ENCODE measurements at places on chromosomes 5 and 9.

- peak; percentile 37 for DNase-seq
Observed at GRCh38 chr5:52799358-52799982, 11.8 kb downstream of the ITGA1 start.

DNA sequence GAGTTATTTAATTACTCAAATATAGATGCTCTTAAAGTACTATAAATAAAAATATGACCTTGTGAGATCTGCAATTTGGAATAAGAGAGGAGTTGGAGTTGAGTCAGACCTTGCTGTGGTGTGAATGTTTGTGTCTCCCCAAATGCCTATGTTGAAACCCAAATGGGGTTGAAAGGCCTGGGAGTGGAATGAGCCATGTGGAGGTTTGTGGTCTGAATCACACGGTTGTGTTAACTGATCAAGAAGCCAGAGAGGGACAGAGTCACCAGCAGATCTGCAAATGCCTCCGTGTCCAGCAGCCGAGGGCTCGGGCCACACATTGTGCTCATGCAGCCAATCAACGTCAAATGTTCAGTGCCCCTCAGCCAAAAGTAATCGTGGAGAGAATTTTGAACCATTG, 404.4 kb downstream of the ICE1 start:
- DNase-seq = no peak

- DNase-seq = no peak
Observed at GRCh38 chr5:15819617-15820016, 319.6 kb downstream of the FBXL7 start.

- DNase-seq = no peak
Observed at GRCh38 chr9:110284211-110284844, 28.0 kb upstream of the TXN start.

GRCh38 chr9:86282979-86283535, 719 bp upstream of the ISCA1 start:
- DNase-seq = peak; percentile 84

- peak; percentile 82 for DNase-seq
Observed at GRCh38 chr5:113489299-113489698, 1.0 kb upstream of the MCC start.

DNA sequence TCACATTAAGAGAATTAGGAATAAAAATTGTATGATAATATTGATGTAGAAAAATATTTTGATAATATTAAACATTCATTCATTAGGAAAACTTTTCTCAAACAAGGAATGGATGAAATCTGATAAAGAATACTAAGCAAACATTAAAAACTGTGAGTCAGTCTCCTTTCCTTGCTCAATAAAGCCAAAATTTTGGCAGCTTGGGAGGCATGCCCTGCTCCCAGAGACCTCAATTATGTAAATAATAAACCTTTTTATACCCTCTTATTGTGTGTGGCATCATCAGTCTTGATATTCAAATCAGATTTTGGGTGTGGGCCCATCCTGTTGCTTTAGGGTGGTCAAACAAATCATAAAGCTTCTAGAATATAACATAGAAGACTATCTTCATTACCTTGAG, 36.6 kb upstream of the CCL21 start:
- no peak for DNase-seq

- DNase-seq = no peak
Observed at GRCh38 chr9:104177676-104178075, 83.6 kb downstream of the SMC2 start.

GRCh38 chr5:95721582-95722295, 9.4 kb upstream of the RHOBTB3 start:
- DNase-seq = no peak

- no peak for DNase-seq
Observed at GRCh38 chr5:155270725-155271124, 257.2 kb downstream of the KIF4B start.

GRCh38 chr5:16315501-16315900, 135.9 kb upstream of the MARCHF11 start:
- DNase-seq = no peak

DNA sequence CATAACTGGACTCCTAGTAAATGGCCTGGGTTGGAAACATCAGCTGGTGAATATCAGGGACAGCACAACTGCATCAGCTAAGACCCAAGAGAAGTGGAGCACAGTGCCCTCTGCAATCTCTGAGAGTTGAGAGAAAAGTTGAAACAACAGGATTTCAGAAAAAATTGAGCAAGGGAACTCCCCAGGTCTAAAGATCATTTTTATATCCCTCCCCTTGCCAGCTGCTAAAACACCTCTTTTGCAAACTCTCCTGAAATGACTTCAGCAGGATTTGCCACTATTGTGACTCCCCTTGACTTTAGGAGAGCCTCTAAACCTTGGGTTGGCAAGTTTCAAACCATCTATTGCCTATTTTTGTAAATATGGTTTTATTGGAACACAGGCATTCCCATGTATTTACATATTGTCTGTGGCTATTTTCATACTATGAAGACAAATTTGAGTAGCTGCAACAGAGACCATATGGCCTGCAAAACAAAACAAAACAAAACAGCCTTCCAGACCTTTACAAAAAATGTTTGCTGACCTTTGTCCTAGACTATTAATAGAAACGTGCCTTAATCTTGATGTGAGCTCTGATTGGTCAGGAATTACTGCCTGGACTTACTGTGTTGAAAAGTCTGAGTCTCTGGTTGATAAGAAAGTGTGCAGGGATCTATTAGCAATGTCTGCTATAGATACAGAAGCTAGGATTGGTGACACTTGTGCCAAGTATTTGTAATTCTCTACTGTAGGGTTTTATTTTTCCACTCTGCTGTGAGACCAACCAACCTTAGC, 37.7 kb upstream of the PLPPR1 start:
- no peak for DNase-seq

DNA sequence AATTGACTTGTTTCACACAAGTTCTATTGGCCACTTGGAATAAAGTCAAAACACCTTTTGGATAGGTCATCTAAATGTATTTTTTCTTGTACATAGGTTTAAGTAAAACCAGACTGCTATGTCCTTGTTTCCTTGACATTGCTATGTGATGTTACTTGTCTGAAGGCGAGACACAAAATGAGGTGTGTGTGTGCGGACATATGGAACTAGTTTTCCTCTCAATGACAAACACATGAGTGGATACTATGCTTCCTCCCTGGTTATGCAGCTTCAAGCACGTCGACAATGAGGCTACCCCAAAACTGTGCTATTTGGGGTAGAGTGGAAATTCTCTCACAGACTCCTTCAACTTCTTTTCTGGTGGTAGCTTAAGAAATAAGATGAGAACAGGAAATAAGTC, 276.8 kb downstream of the GAS1 start:
- DNase-seq = no peak

DNA sequence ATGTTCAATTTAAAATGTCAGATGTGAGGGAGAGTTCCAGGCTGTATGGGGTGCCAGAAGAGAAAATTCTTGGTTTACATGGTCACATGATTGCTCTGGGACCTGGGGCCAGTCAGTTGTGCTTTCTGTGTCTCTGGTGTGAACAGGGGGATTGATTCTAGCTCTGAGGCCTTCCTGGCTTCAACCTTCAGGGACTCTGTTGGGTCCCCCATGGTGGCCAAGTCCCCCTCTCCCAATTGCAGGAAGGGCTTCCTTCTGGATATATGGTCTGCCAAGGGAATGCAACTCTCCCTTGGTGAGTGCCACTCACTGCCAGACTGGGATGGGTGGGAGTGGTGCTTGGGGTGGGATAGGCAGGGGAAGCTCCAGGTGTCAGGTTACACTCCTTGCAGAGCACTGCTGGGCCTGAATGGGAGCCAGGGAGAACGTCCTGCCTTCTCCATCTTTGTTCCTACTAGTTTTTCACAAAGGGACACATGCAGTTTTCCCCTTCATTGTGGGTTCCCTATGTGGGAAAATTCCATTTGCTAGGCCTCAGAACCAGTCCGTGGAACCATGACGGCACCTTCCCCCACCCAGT, 153.2 kb downstream of the MELK start:
- DNase-seq = no peak

DNA sequence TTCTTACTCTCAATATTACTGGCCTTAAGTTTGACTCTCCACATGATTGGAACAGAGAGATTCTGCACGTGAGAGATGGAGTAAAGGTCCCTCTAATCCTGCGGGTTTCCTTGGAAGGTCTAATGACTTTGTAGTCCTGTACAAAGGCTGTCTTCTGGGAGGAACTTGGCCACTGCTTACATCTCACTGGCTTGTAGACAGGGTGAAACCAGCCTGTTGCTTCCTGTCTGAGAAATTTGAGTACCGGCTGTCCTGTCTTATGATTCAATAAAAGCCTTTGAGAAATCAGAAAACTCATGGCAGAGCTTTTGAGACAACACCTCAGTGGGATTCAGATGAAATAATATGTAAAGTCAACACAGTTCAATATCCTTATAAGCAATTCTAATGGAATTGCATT, 43.0 kb downstream of the IL31RA start:
- no peak for DNase-seq

- no peak for DNase-seq
Observed at GRCh38 chr9:91119142-91119541, 242.6 kb downstream of the AUH start.

DNA sequence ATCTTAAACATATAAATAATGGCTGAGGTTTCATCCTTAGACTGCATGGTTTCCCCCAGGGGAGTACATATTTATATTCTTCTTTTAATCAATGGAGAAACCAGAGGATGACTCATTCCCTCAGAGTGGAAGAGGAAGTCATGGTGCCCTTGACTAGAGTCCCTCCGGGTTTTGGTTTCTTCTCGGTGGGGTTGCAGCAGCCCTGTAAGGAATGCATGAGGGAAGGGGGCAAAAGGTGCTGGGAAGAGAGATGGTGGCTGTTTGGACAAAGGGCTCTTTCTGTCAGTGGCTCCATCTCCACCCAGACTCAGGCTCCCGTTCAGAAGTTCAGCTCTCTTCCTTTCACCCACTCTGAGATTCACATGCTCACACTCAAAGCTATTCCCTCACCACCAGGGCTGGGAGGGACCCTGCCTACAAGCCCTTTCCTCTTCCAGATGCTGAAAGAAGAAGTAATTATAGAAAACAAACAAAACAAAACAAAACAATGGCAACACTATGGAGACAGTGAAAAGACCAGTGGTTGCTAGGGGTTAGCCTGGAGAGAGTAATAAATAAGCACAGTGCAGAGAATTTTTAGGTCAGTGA, 129.8 kb upstream of the IL12B start:
- DNase-seq = peak; percentile 79

DNA sequence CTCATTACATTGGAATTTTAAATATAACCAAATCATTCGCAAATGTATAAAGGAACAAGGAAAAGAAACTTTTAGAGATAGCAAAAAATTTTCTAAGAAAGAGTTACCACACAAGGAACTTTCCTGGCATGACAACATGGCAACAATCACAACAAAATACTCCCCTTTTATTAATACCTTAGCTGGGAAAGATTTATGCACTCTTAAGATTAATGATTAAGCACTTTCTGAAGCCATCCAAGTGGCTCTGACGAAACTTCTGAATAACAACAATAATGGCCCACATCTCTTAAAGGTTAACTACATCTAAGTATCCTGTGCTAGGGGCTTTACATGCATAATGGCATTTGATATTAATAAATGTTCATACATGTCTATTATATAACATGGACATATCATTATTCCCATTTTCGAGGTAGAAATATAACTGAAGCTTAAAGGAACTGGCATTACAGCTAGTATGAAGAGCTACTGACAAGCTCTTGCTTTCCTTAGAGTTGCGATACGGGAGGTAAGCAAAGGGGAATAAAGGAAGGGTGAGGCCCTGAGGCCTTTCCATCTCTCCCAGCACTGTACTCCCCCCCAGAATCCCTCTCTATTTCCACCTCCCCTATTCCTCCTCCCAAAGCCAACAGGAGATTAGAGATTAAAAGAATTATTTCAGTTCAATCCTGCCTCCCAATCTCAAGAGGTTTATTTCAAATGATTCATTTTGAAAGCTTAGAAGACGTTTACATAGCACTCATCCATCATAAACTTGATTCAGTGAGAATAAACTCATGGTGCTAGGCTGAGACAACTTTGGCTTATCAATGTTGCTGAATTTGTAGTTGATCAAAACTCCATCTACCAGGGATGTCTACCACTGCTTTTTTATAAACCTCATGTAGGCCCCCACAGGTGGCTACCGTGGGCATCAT, 9.6 kb downstream of the MTMR12 start:
- DNase-seq = no peak

GRCh38 chr5:116313366-116313765, 228.5 kb downstream of the COMMD10 start:
- DNase-seq = peak; percentile 4

GRCh38 chr5:180625791-180626660, 23.4 kb downstream of the FLT4 start:
- no peak for DNase-seq

DNA sequence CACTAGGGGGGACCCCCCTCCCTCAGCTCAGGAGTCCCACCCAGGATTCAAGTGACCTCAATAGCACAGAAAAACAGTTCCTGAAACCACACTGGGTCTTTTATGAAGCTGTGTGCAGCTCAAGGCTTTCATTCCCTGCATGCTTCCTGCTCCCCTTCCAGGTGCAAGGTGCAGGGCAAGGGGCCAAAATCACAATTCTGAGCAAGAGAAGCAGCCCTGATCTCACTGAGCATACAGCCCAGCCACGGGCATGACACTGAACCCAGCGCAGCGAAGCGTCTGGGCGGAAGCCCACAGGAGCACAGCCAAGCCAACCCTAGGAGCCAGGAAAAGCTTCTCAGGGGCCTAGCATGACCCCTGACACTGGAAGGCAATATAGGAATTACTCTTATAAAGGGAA, 62.9 kb downstream of the IRX2 start:
- no peak for DNase-seq

DNA sequence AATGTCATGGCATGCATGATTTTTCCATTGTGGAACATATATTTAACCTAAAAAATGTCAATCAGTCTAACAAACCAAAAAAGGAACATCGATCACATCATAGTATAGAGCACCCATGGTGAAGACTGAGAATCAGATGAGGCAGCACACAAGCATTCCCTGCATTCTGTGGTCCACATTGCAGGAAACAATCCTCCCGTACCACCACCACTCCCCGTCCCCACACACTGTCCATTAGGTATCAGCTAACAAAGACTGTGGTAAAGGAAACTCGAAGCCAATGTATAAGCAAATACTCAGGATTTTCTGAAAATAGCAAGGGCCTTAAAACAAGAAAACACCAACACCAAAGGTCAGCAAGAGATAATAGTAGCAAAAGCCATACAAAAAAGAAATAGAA, 1104.4 kb upstream of the SEMA6A start:
- DNase-seq = no peak

DNA sequence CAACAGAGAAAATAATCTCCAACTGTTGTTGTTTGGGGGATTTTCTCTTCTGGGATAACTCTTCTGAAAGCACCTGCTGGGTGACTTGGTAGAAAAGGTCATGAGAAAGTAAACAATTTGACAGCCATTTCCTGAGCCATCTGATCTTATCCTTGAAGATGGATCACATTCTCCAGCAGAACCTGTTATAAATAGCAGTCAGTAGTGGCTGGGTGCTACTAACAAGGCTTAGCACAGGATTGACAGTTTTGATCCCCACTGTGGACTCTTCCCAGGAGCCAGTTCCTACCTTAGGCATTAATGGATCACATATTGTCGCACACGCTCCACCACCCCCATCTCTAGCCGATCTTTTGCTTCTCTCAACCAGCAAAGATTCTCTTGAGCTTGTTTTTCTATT, 220.2 kb downstream of the PLK2 start:
- no peak for DNase-seq

GRCh38 chr9:94875300-94876020, 149.0 kb downstream of the AOPEP start:
- DNase-seq = no peak

Measured in suppressor macrophage treated with lipopolysaccharide for 4 hours (primary cell).